Upper lobe of left lung (tissue), 6 donors: ENCODE measurements at places on chromosomes 2 and 18. TPM values are rescaled to one million over a fixed set of nuclear protein-coding genes. Genes with fewer than 3 reads are reported as not detected.
A peak's percentile ranks its signal among the peaks of the same experiment; 100 is the strongest.

- no peak overlapping the region for H3K4me3 ChIP-seq
- no peaks in the 10 kb centered on the region for H3K36me3 ChIP-seq
- DNase-seq, result no peak
These were observed 33.2 kb downstream of the ZNF892 start for GRCh38 chr2:95240556-95240955.

- H3K27ac ChIP-seq, result peak within 1 kb of the TSS; percentile 86
- peak; percentile 73 for DNase-seq
- H3K4me1 ChIP-seq, result no peaks in the 10 kb centered on the region
- no peaks in the 10 kb centered on the region for H3K36me3 ChIP-seq
- peak within 1 kb of the TSS; percentile 61 for H3K4me3 ChIP-seq
These were observed at the start of gene FIGN for GRCh38 chr2:163735685-163736432. FIGN (minus strand) TSS chr2:163736008; CDS start chr2:163734927, 1,081 bp downstream.

MOGAT1 gene
- 1.2 TPM for total RNA-seq

- H3K27me3 ChIP-seq, result no peaks in the 10 kb centered on the region
- H3K36me3 ChIP-seq, result no peaks in the 10 kb centered on the region
- H3K4me1 ChIP-seq, result no peaks in the 10 kb centered on the region
- no peak for DNase-seq
- no peak overlapping the region for H3K4me3 ChIP-seq
These were observed 150.4 kb downstream of the NR4A2 start for GRCh38 chr2:156182132-156182531.

GRCh38 chr18:37391156-37391555 lies 174.4 kb downstream of the CELF4 start:
- no peak for DNase-seq
- peaks cover 5% of the 10 kb centered on the region for H3K4me1 ChIP-seq
- H3K36me3 ChIP-seq, result no peaks in the 10 kb centered on the region
- no peak overlapping the region for H3K27ac ChIP-seq
- no peaks in the 10 kb centered on the region for H3K27me3 ChIP-seq
- H3K4me3 ChIP-seq, result no peak overlapping the region
